Renal pelvis (tissue), 12 donors: ENCODE measurements at places on chromosomes 6 and 20. TPM values are rescaled to one million over a fixed set of nuclear protein-coding genes. Genes with fewer than 3 reads are reported as not detected.
A peak's percentile ranks its signal among the peaks of the same experiment; 100 is the strongest.

LKAAEAR1 gene
- polyA plus RNA-seq, result 0.36 TPM

BHLHE23 gene
- not detected for polyA plus RNA-seq

PDE7B gene
- polyA plus RNA-seq, result 9.8 TPM

PHACTR3 gene
- 10.0 TPM for polyA plus RNA-seq

WFDC10B gene
- not detected for polyA plus RNA-seq

TMC2 gene
- polyA plus RNA-seq, result 0.31 TPM

AVP gene
- polyA plus RNA-seq, result 0.47 TPM

LGSN gene
- 0.43 TPM for polyA plus RNA-seq

RNGTT gene
- 16.1 TPM for polyA plus RNA-seq

EPB41L1 gene
- 68.0 TPM for polyA plus RNA-seq

- DNase-seq, result no peak
These were observed 9.0 kb downstream of the ADISSP start for GRCh38 chr20:3758566-3758965.

DNA sequence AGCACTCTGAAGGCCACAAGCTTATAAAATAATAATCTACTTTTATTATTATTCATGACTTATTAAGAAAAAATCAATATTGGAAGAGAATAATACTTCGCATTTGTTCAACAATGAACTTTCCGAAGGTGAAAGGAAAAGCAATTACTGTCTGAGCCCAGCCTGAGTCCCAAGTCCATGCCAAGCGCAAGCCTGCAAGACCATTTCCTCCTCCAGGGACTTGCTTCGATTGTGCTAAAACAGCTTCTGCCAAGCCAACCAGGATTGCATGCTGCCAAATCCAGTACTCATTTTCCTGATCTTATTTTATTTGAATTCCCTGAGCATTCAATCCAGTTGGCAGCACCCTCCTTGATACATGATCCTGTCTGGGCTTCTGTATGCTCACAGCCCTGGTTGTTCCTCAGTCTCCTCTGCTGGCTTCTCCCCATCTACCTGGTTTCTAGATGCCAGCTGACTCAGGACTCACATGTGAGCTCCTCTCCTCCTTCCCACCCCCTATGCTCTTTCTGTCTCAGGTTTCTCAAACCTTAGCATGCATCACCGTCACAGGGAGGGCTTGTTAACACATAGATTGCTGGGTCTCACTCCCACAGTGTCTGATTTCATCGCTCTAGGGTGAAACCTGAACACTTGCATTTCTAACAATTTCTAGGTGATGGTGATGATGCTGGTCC, 55.9 kb upstream of the PSMF1 start:
- DNase-seq, result peak; percentile 43

DNA sequence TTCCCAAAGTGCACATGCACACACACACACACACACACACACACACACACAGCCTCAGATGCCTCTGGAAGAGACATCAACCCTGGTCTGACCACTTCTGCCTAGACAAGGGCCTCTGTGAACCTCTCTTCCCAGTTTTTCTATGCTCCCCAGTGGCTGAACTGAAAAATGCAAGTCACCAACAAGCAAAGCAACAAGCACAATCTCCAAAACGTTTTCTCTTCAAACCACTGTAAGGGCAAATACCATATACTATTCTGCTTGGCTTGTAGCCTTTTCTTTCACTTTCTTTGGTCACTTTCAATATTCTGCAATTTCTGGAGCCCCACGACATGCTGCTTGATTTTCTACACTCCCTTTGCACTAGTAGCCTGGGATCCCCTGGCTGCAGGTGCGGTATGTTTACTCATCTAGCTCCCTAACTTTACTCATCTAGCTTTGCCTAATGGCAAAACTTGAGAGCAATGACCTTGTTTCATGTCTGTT, 121.4 kb upstream of the DST start:
- no peak for DNase-seq

- no peak for DNase-seq
These were observed 875.4 kb upstream of the MAP3K7 start for GRCh38 chr6:91462241-91462640.

DNA sequence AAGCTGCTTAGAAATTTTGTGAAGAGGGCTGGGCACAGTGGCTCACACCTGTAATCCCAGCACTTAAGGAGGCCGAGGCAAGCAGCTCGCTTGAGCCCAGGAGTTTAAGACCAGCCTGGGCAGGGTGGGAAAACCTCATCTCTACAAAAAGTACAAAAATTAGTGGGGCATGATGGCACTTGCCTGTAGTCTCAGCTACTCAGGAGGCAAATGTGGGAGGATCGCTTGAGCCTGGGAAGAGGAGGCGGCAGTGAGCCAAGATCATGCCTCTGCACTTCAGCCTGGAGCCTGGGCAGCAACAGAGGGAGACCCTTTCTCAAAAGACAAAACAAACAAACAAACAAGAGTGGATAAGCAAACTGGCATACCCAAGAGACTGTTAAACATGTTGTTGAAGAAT, 308.3 kb upstream of the ADGRB3 start:
- no peak for DNase-seq

GRCh38 chr20:10321138-10321717, 102.6 kb downstream of the SNAP25 start:
- DNase-seq, result no peak

DNA sequence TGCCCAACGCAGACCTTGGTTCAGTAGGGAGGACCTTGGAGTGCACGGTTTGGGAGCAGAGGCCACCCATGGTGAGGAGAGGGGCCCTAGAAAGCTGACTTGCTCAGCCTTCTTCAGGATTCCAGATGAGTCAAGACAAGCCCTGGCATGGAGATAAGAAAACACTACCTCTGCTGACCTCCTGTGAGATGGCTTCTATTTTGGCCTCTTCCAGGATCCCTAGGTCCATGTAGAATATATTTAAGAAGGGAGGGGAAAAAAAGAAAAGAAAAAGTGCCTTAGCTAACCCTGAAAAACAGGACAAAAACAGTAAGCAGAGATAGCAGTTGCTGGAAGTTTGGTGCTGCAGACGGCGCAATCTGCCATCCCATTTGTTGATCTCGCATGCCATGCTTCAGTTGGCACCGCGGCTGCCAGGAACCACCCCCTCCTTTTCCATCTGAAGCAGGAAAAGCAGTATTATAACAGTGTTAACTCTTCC, 100.0 kb downstream of the ARMC2 start:
- DNase-seq, result peak; percentile 54

GRCh38 chr20:36957875-36958667, 6.6 kb upstream of the SAMHD1 start:
- no peak for DNase-seq

- DNase-seq, result no peak
These were observed 80.6 kb downstream of the ADGB start for GRCh38 chr6:146679386-146679785.

- DNase-seq, result no peak
These were observed 257.8 kb downstream of the GMPR start for GRCh38 chr6:16496210-16496609.

GRCh38 chr6:147131532-147132128, 72.6 kb upstream of the STXBP5 start:
- DNase-seq, result no peak

- DNase-seq, result no peak
These were observed 4.8 kb downstream of the ZCCHC3 start for GRCh38 chr20:301886-302848.

DNA sequence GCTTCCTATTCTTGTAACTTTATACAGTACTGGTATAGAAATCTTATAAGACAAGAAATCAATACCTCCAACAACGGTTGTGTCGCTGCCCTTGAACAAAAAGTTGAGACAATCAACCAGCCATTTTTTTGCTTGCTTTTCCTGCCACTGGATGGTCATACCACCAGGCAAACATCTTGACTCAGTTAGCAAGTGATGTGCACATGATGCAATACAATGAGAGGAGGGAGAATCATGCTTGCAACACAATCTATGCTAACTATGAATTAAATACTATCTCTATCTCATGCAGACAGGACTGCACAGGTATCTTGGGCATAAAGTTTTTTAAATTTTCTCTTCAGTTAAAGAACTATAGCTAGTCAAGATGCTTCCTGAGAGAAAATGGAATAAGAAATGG, 877.7 kb upstream of the CITED2 start:
- DNase-seq, result no peak

- DNase-seq, result no peak
These were observed 192.2 kb downstream of the RFPL4B start for GRCh38 chr6:112539355-112539754.

DNA sequence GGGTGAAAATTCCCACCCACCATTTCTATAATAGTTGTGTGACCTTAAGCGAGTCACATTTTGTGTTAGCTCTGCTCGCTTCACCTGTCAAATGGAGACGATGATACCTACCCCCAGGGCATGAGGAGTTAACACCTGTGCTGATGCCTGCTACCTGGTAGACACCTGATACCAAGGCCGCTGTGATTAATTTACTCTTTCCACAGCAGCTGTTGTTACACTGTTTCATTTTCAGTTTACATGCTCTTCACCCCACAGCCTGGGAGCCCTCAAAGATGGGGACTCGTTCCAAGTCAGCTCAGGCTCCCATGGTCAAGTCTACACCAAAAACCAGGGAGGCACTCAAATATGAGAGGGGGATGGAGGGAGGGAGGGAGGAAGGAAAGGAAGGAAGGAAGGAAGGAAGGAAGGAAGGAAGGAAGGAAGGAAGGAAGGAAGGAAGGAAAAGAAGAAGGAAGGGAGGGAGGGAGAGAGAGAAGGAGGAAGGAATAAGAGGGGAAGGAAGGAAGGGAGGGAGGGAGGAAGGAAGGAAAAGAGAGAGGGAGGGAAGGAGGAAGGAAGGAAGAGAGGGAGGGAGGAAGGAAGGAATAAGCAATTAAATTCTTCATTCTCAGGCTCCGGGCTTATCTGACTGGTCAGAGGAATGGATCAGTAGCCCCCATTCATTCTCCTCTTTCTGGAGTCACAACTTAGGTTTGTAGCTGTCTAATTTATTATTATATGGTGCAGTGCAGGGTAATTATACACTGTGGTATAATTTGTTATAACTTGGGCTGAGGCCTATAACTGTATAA, 40.9 kb downstream of the PDYN start:
- no peak for DNase-seq

DNA sequence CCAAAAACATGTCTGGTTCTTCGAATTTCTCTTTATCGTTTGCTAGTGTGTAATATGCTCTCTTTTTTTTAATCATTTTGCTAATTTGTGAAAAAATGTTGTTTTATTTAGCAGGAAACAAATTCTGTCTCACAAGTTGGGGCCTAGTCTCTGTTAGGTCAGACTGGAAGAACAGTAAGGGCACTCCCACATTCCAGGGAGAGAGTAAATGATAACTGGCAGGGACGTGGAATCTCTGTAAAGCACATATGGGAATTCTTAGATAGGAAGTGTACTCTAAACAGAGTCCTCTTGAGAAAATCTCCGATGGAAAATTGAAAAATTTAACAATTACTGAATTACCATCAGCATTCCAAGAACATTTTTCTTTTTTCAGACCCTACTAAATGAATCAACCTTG, 16.4 kb upstream of the CCDC28A start:
- no peak for DNase-seq

GRCh38 chr6:37684801-37685200, 12.9 kb downstream of the MDGA1 start:
- DNase-seq, result no peak

- DNase-seq, result no peak
These were observed 7.8 kb upstream of the EZR start for GRCh38 chr6:158826819-158827501.

- DNase-seq, result no peak
These were observed 122.8 kb downstream of the SYCP2 start for GRCh38 chr20:59810449-59811187.
